NCI-H1105 (cell line): ENCODE measurements at places on chromosomes 5 and 9.

- no peak for DNase-seq
Measured at GRCh38 chr9:119224431-119224830, 144.8 kb downstream of the BRINP1 start.

DNA sequence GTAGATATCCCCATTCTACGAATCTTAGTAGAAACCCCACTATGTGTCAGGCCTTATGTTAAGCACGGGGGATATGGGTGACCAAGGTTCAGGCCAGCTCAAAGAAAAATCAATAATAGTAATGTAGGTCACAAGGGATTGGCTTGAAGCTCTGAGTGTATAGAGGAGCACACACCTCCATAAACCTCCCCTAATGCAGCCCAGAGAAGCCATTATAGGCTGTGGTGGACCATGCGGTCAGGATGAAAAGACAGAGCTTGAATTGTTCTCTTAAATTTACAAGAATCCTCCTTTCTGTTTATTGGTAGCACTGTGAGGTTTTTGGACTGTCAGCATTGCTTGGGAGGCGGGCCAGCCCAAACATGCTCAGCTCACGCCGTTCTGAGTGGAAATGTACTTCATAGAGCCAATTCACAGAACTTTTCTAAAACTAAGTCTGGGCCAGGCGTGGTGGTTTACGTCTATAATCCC is 9.1 kb downstream of the PDE6A start:
- DNase-seq, result no peak

DNA sequence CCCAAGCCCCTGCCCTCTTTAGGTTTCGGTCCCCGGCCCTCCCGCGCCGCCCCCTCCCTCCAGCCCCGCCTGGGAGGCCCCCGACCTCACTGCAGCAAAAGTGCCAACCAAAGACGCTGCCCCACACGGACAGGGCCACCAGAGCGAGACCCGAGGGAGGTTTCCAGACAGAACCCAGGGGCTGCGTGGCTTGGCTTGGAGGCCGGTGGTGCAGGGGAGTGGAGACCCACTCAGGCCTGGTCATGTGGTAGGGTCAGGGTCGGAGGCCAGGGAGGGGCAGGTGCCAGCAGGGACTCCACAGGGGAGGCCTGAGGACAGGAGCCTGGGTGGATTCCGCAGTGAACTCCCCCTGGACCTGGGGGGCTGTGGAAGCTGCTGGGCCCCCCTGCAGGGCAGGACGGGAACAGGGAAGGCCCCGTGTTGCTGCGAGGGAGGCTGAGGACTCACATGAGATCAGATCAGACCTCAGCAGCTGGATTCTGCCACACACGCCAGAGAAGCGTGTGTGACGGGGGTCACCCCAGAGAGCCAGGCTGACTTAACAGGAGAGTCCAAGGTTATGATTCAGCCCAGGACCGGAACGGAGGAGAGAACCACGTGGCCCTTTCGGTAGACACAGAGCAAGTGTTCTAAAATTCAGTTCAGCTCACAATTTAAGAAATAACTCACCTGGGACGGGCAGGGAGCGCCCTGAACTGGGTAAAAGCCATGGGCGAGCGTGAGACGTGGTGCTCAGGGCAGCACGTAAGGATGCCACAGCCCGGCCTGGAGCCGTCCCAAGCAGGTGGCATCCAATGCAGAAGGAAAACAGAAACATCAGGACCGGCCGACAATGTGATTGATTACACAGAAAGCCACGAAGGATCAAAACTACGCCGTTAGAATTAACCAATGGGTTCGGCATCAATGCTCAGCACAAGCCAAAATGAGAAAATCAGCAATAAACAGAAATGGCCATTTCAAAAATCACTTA is 38.9 kb downstream of the EXD3 start:
- DNase-seq, result no peak

- no peak for DNase-seq
Measured at GRCh38 chr5:77642738-77643653, 4.5 kb upstream of the OTP start.

DNA sequence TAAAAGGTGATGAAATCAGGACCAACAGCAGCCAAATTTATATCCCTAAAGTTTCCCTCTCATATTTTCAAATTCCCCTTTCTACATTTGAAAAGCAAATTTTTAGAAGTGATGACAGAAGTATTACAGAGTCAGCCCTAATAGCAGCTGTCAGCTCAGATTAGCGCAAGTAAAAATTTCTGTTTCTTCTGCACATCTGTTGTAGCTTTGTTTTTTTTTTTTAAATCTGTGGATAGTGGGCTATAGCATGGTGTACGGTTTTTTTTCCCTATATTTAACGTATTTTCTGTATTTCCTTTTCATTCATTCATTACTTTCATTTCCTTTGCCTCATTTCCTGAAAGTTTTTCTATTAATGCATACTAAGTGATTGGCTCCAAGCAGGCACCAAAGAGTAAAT is 99.1 kb downstream of the MACIR start:
- no peak for DNase-seq

DNA sequence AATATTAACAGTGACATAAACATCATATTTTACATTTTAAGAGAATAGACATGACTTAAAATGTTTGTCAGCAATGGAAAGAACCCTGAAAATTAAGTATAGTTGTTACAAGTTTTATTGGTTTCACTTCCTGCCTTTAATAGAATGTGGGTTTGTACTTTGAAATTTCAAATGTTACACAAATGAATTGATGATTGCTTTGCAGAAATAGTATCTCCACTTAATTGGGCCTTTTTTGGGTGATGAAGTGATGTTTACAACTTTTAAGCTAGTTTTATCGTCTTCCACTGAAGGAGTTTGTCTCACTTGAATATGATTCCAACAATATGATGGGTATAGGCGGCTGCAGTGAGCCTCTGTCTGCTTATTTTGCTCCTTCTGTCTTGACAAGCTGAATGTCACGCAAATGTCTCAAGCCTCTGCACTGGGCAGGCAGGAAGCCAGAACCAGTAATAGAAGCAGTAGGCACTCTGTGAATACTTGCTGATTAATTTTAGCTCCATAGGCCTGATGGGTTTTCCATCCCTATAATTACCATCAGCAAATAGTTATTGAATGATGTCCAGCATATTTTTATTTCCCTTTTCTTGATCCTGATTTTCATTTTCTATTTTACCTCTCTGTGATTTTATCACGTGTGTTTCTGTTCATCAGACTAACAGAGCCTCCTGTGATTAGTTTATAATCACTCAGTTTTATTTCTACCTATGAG is 10.6 kb upstream of the NR3C1 start:
- DNase-seq, result no peak
